ENCODE measurements at places on chromosomes 1 and 21.

DNA sequence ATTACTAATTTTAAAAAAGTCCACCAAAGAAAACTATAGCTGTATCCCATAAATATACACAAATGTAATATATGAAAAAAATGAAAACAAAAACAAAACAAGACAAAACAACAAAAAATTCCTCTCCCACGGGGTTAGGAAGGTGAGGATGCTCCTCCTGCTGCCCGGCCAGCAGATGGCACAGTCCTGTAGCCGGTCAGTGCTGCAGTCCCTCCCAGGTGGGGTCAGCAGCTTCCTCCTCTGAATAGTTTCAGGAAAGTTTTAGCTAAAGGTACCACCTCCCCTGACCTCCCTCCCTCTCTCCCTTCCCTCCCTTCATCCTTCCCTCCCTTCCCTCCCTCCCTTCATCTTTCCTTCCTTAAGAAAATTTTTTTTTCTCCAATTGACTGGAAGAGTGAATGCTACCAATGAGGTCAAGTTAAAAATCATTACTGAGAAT is 67.8 kb upstream of the BCL10 start:
- DNase-seq: no peak

DNA sequence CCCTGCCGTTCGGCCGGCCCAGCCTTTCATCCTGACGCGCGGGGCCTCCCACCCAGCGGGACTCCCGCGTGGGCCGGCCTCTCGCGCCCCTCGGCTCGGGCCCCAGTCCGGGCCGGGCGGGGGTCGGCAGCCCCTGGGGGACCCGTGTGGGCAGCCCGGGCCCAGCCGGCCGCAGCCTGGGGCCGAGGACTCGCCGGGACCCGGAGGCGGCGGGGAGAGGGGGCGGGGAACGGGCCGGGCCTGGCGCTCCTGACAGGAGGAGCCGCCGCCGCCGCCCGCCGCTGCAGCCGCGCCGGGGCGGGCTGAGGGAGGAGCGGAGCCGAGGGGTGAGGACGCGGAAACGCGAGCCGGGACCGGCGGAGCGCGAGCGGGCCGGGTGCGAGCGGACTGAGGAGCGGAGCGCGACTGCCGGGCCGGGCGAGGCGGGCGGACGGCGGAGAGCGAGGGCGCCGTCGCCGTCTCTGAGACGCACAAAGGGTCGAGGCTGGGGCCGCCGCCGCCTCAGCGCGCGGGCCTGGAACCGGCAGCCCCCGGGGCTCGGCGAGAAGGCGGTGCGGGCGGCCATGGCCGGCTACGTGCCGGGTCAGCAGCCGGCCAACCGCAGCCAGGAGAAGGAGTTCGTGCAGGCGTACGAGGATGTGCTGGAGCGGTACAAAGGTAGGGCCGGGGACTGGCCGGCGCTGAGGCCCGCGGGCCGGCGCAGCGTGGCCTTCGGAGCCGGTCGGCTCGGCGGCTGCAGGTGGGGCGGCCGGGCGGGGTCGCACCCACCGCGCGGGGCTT is 79.1 kb downstream of the NDUFS5 start:
- DNase-seq: no peak

- no peak for DNase-seq
Measured at GRCh38 chr1:169122976-169123375, 16.5 kb downstream of the ATP1B1 start.

DNA sequence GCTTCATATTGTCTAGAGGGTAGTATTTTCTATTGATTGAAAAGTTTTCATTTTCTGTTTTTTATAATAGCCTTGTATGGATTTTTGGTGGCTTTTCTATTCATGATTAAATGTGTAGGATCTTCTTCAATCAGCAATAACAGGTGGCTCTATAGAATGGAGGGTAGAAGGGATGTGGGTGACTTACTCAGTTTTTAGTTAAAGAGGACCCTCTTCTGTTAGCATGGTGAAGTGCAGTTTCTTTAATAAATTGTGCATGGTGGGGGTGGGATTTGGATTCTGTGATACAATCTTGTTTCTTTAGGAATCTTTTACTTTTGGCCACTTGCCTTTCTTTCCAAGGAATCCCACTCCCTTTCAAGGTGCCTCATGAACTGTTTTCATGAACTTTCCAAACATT is 64.7 kb downstream of the SLC35A3 start:
- no peak for DNase-seq

GRCh38 chr1:225500624-225501192 is 72.9 kb upstream of the LBR start:
- DNase-seq: no peak

- DNase-seq: no peak
Measured at GRCh38 chr1:193190096-193190744, 3.8 kb upstream of the B3GALT2 start.

DNA sequence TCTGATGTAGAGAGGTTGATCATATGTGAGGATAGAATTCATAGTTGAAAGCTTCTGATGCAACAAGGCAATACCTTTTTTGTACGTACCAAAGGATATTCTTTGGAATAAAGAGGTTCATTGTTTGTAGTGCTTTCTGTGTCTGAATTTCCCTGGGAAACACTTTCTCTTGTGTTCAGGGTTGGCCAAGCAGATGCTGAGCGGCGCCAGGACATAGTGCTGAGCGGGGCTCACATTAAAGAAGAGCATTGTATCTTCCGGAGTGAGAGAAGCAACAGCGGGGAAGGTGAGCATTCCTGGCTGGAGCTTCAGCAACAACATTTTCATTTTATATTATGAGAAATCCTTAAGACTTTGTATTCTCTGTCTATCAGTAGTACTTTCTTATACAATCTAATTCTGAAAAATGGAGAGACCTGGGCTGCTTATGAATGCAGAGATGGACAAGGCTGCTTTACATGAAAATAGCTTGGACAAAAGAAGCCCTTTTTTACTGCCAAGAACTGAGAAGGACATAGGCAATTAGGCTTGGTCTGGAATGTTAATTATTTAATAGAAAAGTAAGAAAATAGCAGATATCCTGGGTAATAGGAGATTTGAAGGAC is 85.2 kb downstream of the KIF1B start:
- DNase-seq: no peak

DNA sequence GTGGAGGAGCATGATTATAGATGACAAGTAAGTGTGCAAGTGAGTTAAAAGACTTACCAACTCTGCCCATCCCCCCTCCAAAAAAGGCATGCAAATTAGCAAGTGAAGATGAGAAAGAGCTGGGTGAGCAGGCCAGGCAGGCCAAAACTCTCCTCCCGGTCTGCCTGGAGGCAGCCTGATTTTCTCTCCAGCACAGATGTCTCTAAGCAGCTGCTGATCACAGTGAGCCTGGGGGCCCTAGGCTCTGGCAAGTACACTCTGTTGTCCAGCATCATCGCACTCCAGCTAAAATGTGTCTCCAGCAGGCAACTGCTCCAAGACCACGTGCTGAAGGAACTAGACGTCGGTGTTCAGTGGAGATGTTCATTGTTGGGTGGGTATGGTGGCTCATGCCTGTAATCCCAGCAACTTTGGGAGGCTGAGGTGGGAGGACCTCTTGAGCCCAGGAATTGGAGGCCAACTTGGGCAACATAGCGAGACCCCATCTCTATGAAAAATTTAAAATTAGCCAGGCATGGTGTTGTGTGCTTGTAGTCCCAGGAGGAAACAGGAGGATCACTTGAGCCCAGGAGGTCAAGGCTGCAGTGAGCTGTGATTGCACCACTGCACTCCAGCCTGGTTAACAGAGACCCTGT is 56.7 kb upstream of the PUM1 start:
- no peak for DNase-seq

DNA sequence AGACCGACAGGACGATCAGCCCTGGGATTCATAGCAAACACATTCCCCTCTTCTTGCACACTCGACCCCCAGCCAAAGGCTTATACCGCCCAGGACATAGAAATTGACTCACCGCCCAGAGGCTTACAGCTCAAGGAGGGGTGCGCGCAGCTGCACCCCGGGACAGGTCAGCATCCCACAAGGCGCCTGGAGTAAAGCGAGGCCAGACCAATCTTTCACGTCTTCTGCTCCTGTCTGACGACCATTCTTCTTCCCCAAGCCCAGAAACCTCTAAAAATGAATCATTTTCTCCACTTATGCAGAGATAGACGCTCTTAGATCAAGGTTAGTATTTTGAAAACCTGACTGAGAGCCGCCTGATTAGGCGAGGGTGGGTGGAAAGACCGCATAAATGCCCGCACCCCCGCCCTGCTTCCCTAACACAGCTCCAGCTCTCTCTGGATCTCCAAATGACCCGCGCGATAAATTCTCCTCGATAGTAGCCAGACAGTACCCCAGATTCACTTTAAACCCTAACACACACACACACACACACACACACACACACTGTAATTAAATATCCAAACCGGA is 1.9 kb upstream of the LHX8 start:
- no peak for DNase-seq

- no peak for DNase-seq
Measured at GRCh38 chr21:43318841-43319781, 107.8 kb downstream of the SIK1 start.

DNA sequence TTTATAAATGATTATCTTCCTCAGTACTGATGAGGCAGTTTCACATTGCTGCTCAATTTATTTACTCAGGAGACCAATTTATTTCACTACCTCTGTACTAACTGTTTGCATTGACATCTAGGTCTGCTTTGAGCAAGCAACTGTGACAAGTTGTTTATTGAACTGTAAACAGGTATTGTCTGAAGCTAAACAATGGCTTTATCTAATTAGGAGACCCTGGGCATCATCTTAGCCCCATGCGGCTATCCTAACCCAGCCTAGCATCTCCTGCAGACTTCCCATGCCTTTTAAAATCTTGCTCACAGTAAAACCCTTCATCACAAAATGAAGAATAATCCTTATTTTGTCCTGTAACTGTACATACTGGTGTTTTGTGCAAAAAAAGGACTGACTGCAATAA is 348.2 kb downstream of the RWDD3 start:
- DNase-seq: no peak

DNA sequence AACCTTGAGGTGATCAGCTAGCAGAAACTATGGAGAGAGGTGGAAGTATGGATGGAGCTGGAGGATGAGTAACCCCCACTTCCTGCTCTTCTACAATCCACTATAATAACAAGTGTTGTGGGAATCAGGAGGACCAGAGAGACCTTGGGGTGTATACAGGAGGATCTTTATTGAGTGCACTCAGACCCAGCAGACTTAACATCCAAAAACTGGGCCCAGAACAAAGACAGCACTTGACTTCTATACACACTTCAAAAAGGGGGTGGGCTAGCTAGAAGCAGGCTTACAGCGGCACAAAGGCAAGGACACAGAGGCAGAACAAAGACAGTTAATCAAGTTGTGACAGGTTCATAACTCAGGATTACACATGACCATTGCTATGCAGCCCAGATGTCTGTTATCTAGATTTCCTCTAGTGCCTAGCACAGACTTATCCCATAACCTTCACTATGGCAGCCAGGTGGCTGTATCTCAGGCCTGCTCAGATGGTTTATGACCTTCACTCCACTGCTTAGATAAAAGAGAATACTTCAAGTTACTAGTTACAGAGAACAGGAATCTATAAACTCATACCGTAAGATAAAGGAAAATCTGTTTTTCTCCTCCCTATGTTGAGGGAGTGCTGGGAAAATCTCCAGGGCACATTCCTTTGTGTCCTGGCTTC is 36.1 kb upstream of the PADI2 start:
- DNase-seq: no peak

DNA sequence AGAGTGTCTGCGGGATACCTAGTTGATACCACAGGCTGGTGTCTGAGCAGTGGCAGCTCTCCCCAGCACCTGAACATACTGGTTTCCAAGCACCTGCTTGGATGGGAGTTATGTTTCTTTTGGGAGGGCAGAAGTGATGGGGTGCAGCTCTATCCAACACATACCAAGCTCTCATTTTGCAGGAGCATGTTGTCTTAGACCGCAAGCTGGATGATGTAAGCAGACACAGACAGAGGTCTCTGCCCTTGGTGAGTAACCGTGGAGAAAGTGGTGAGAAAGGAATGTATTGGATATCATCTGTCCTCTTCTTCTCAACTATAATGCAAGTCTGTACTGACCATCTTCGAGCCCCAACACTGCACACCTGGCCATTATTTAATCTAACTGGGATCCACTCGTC is 37.4 kb downstream of the ZNF496 start:
- DNase-seq: no peak

DNA sequence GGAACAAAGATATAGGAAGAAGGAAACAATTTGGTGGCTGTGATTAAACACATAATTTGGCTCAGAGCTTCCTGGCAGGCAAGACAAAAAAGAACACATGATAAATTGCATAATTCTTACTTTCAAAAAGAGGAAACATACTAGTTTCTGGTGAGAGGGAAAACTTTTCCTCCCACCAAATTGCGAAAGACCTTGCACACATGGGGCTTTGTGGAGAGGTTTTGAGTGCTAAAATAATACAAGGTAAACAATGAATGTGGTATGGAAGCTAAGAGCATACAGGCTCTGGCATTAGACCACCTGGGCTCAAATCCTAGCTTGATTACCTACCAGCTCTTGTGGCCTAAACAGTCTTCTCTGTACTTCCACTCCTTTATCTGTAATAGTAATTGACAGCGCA is 140.2 kb upstream of the HOOK1 start:
- no peak for DNase-seq
